ENCODE measurements at places on chromosomes 7 and 10.

GRCh38 chr7:131197920-131198615 lies 129.6 kb upstream of the MKLN1 start:
- DNase-seq = no peak

- no peak for DNase-seq
Observed at GRCh38 chr7:128777156-128778123, 1.8 kb upstream of the OPN1SW start.

DNA sequence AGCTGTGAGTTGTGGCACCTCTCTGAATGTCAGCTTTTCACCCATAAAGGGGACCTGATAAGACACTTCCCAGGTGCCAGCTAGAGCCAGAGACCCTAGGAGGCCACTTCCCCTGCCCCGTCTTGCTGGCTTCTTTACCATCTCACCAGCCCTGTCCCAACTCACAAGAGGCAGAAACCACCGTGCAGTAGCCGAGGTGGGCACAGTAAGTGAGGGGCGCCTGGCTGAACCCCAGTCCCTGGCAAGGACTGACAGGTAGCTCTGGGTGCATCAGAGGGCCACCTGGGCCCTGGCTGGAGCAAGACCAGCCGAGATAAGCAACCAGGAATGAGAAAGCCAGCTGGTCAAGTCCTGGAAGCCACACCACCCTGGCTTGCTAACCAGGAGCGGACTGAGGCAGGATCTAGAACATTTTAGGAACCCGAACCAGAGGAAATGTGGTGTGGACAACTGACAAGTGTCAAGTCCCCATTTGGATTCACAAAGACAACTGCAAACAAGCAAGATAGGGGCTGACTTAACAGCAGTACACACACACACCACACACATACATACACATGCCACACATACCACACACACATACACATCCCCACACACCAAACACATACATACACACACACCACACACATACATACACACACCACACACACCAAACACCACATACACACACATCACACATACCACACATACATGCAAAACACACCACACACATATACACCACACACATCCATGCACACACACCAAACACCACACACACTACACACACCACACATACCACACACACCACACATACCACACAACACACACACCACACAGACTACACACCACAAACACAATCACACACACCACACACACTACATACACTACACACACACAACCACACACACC lies 20.8 kb downstream of the OGDHL start:
- DNase-seq = no peak

GRCh38 chr10:69897432-69897831 lies 95.7 kb downstream of the COL13A1 start:
- DNase-seq = no peak

DNA sequence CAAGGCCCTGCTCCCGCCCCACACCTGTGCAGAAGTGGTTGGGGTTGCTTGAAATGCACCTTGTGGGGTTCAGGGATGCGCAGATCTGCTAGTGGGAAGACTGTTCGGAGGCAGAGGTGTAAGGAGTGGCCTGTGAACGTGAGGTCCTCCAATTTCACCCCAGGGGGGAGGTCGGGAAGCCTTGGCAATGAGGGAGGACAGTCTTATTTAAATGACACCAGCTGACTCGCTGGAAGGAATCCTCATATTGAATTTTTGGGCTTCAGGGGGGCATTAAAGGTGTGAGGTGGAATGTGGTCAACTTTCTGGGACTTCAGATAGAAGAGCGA lies 218.8 kb upstream of the CELF2 start:
- DNase-seq = no peak

GRCh38 chr10:11145495-11145855 lies 127.8 kb downstream of the CELF2 start:
- no peak for DNase-seq

GRCh38 chr10:14327527-14327926 lies 3.2 kb downstream of the FRMD4A start:
- DNase-seq = no peak

DNA sequence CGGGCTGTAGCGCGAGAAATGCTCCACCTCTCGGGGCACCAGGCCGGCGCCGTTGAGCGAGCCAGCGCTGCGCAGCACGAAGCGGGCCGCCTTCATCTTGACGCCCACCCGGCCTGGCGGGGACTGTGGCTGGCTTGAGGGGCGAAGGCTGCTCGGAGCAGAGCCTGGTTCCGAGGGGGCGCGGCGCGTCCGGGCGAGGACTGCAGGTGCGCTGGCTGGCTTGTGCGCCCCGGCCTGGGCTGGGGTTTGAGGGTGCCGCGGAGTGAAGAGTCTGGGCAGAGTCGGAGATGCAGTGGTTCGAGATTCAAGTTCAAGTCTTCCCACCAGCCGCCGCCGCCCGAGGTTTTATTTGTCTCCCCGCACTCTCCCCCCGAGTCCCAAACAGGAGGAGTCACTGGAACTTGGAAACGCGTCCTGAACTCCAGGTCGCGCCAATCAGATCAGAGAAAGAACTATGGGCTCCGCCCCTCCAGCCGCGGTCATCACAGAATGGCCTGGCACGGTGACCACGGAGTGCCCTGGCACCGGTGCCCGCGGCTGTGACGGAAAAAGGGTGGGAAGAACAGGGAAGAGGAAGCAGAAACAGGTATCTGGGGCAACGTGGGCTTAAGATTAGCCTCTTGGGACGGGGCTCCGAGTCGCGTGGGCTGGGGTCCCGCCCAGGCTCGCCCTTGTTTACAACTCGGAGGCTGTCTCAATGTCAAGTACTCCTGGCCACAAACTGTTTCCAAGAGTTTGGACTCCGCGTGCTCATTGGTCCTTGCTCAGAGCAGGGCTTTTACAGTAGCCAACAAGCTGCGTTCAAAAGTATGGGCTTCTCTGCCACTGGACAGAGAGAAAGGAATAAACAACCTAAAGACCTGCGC lies at the start of gene PDK4:
TSS of gene PDK4 (minus strand) at position 319 of the 866 bp plus-strand sequence. CDS start at position 96, 223 bp downstream.
- DNase-seq = no peak

DNA sequence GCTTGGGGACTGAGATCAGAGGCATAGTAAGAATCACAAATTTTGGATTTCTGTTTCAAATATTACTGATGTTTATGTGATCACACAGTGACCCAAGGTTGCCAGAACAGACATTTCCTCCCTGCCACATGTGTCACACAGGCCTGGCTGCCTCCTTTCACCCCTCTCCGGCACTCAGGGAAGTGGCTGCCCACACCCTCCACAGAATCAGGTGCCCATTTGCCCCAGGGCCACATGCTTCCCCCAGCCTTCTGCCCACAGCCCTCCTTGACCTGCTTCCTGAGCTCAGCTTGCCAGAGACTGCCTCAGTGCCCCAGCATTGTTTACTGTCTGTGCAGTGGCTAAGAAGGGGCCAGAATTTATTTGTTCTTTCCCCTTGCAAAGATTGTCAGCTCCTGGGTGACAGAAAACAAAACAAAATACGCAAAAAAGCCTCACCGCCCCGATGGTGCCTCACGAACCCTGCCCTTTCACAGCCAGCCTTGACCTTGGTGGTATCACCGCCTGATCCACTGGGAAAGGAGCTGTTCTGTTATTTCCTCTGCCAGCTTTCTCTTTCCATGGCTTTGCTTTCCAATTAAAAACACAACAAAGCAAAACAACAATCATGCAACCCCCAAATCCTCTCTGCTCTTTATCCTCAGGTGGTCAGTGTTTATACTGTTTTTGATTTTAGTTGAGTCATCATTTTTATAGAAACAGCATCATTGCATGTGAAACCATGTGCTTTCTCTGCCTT lies 52.8 kb downstream of the CHN2 start:
- no peak for DNase-seq

DNA sequence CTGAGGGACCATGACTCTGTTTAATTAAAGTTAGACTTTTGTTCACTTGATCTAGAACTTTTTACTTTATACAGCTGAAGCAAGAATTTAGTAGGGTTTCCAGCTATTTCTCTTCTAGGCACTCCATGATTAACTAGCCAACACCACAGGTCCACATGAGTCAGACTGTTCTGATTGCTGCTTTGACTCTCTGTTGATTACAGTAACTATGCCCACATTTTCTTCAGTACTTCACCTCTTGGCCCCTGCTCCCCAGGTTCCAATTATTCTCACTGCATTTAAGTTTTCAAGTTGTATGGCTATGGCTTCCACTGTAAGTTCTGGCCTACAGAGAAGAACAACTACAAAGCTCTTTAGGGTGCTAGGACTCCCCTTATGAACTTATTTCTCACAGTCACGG lies 737.2 kb upstream of the IGFBP3 start:
- no peak for DNase-seq

DNA sequence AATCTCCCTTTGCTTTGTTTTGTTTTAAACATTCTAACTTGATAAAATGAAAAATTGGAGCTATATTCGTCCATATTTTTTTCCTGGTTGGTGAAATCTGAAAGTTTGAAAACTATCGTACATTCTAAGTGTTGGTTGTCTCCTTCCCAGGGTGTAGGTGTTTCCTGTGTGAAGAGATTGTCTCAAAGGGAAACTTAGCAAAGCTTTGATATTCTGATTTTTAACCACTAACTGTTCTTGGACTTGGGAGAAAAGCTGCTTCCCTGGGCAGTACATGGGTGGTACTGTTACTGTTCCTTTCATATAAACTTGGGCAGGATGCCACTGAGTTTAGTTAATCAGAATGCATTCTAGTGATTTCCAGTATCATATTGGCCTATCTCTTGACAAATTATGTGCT lies 253.5 kb upstream of the LRGUK start:
- DNase-seq = no peak

DNA sequence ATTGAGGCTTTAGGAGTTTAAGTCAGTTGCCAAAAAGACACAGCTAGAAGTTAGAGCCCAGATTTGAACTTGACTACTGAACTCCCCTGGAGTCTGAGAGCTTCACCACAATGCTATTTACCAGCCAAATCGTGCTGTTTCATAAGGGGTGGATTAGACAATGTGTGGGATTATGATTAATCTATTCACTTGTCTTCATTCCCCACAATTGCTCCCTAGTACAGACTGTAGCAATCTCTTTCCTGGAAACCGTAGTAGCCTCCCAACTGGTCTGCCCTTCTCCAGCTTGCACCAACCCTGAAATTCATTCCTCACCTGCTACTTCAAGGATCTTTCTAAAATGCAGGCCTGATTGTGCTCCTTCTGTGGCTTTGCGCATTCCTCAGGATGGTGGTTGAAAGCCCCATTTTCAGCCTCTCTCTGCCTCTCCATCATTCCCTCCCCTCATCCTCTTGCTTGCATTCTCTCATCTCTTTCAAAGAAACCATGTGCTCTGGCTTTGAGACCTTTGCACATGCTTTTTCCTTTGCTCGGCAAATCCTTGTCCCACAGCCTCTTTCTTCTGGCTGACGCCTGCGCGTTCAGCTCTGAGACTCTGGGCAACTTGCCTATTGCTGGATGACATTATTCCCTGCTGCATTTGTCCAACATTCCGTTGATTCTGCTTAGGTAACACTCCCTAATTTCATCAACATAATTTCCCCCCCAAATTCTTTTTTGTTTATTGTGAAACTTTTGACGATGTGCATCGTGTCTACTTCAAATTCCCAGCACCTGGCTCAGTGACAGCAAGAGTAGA lies 145.1 kb downstream of the ADRA2A start:
- no peak for DNase-seq

DNA sequence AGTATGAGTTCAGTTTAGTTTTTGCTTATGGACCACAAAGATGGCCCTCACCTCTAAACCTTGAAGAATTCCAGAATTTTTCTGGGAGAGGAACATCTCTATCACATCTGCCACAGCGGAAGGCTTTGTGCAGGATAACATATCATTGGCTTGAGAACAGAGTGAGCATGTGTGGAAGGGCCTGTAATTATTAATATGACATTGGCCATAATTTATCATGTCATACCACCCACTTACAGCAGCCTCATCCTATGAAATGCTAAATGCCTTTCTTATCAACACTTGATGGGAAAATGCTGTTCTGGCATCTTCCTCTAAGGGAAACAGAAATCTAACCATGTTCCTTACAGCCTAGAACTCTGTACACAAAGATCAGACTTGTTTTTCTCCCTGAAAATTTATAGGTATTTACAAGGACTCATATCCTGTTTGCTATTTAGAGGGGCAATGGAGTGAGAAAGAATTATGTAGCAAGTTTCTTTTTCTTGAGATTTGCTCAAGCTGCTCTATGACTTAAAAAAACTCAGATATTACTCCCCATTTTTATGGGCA lies 817.3 kb downstream of the LRMDA start:
- no peak for DNase-seq

DNA sequence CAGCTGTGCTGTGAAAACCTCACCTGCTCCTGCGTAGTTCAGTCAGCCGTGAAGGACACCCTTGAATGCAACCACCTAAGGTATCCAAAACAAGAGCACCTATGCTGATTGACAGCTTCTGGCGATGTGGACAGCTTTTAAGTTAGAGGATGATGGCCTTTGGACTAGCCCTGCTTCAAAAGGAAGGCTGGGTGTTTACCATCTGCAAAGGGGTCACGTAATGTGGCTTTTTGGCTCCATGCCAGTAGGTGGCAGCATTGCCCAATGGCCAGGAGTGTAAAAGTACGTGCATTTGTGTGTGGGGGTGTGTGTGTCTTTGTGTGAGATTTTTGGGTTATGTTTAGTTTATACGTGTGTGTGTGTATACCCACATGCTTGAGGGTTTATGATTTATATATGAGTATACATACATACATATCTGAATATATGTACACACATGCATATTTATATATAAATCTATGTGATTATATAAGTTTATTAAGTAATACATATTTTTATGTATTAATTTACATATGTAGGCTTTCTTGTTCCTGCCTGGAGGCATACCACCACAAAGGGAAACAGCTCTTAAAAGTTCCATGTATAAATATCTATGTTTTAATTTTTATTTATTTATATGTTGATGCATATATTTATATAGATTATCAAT lies 236.3 kb upstream of the ANKRD30A start:
- peak; percentile 51 for DNase-seq

- DNase-seq = no peak
Observed at GRCh38 chr7:100007887-100008286, 7.5 kb upstream of the ZKSCAN1 start.

DNA sequence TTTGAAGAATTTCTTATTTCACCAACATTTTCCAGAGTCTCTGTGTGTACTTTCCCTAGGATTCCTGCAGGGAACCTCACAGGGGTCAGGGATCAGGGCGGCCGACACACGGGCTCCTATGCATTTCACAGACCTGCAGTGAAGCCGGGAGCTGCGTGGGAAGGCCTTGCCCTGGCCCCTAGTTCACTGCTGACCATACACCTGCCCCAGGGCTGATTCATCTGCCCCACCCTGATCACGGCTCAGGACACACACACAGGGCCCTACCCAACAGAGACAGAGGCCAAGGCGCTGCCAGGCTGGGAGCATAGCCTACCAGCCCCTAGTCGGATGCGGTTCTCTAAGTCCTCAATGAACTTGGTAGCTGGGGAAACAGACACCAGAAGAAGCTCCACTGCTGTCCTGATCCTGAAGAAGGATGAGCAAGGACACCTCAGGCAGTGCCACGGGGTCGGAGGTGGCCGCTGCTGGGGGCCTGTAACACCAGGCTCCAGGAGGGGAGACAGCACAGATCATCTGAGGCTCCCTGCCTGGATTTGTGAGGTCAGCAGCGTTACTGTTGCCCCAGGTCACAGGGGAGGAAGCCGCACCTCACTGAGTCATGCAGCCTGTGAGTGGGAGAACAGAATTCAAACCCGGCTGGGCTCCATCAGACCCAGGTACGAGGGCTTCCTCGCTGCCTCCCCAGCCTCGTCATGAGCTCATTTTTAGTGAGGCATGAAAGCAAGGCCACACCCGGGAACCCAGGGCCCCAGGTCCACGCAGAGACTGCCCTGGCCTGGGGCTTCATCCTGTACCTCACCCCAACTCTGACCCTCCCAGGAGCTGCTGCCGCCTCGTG lies 278.8 kb upstream of the PPP2R2D start:
- DNase-seq = no peak

GRCh38 chr7:134963036-134963435 lies 23.3 kb upstream of the AGBL3 start:
- no peak for DNase-seq

- DNase-seq = no peak
Observed at GRCh38 chr7:116509982-116510579, 10.5 kb downstream of the CAV2 start.
